ENCODE measurements at places on chromosomes 7 and 10.

- no peak for DNase-seq
Observed at GRCh38 chr7:120877701-120878100, 19.8 kb upstream of the TSPAN12 start.

- no peak for DNase-seq
Observed at GRCh38 chr7:81457852-81458522, 311.9 kb downstream of the HGF start.

GRCh38 chr10:77644557-77645243, 7.1 kb upstream of the KCNMA1 start:
- no peak for DNase-seq

GRCh38 chr10:77578583-77579227, 58.9 kb downstream of the KCNMA1 start:
- DNase-seq, result no peak

Data from central memory CD4-positive, alpha-beta T cell (primary cell).